Osteocyte (in vitro differentiated cells): ENCODE measurements at places on chromosomes 12 and 14. TPM values are rescaled to one million over a fixed set of nuclear protein-coding genes. Genes with fewer than 3 reads are reported as not detected.

DNA sequence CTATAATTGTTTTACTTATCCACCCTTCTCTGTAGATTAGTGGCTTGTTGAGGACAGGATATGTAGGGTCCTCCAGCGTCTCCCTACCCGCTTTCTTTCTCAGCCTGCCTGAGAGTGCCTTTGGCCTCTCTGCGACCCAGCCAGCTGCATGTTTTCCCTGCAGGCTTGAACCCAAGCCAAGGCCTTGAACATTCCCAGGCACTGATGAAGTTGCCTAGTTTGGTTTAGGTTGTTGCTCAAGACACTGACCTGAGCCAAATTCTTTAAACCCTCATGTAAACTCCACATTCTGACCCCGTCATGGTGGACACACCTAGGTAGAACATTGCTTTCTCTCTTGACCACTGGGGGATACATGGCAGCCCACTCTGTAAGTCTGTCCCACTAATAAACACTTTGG, 33.4 kb upstream of the TXNRD1 start:
- DNase-seq: peak; percentile 44

GRCh38 chr12:116524964-116525379, 34.2 kb upstream of the MAP1LC3B2 start:
- no peak for DNase-seq

DNA sequence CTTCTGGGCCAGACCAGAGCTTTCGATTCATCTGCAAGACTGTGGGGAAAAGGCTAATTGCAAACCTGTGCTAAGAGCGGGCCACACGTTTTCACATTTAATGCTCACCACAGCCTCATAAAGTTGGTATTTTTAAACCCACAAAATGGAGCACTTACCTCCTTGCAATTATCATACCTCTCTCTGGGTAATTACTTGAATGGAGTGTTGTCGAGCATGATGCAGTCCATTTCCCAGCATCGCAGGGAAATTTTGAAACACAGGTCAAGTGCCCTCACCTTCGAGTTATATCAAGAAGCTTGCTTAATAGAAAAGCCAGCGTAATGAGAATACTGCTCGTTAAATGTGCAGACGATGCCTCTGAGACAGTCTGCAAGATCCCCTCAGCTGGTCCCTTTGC, 8.8 kb upstream of the IFI27L2 start:
- no peak for DNase-seq

GRCh38 chr14:92646952-92647796, 101.3 kb downstream of the LGMN start:
- DNase-seq: no peak

GRCh38 chr12:82300611-82301010, 57.6 kb downstream of the CCDC59 start:
- no peak for DNase-seq

DNA sequence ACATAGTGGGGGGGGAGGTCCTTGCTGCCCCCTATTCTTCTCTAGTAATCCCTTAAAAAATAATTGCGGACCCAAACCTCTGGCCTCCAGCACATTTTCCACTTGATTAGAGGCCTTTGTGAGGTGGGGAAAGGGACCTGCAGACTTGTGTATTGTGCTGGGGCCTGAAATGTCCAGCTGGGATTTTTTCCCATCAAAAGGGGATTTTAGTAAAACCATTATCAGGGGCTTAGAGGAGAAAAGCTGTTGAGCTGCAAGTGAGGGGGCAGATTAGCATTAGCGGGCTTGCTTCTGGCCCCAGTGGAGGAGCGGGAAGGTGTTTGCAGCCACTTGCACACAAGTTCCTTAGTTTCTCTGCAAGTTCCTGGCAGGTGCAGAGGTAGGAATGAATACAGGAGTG, 13.9 kb downstream of the FBXL14 start:
- DNase-seq: no peak

DNA sequence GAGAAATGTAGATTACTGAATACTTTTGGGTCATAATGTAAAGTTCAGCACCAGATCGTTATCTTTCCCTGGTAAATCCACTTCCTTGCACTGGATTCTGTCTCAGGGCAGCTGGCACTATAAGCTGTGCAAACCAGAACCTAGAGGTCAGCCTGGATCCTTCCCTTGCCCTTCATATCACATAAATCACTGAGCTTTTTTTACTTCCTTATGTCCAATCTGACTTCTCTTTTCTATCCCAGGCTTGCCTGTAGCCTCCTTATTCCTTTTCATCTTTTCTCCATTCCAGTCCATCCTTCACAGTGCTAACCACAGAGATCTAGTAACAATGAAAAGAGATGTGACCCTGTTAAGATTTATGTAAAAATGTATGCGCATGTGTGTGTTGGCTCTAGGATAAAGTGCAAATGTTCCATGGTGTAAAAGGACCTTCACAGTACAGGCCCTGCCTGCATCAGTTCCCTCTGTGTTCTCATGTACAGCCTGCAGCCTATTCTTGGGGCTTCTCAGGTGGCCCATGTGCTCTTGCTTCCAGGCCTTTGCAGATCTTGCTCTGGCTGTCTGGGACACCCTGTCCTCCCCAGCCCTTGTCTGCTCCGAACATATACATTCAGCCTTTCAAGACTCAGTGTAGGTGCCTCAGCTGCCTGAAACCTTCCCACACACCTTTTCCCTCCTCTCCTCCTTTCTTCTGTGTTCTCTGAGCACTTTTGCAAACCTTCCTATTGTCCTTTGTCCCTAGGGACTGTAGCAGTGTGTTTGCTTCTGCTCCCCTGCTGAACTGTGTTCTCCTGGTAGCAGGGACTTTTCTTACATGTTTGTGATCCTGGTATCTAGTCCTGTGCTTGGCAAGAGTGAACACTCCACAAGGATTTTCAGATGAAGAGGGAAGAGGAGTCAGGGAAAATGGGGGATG, 30.0 kb downstream of the PELI2 start:
- no peak for DNase-seq

GRCh38 chr12:115305867-115306266, 621.9 kb upstream of the TBX3 start:
- no peak for DNase-seq

GRCh38 chr12:14883686-14884085, 2.0 kb downstream of the MGP start:
- DNase-seq: no peak

- DNase-seq: no peak
Observed at GRCh38 chr12:122250047-122250446, 16.2 kb downstream of the VPS33A start.

DNA sequence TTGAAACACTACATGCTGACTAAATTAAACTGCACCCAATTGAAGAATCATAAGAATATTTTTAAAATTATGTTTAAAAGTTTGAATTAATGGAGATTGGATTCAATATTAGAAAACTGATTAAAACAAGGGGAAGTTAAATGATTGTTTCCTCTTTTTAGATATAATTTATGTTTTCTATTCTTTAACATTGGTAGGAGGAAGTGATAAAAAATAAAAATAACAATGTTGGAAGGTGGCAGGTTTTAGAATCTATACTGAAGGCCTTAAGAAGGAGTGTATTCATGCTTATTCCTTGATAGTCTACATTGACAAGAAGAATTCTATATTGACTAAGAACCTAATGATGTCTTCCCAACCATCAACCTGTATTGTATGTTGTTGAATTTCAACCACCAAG, 168.1 kb downstream of the PDZRN4 start:
- no peak for DNase-seq

- DNase-seq: no peak
Observed at GRCh38 chr12:57008178-57008577, 1.8 kb upstream of the ZBTB39 start.

- no peak for DNase-seq
Observed at GRCh38 chr14:89430391-89431236, 13.6 kb upstream of the FOXN3 start.

DNA sequence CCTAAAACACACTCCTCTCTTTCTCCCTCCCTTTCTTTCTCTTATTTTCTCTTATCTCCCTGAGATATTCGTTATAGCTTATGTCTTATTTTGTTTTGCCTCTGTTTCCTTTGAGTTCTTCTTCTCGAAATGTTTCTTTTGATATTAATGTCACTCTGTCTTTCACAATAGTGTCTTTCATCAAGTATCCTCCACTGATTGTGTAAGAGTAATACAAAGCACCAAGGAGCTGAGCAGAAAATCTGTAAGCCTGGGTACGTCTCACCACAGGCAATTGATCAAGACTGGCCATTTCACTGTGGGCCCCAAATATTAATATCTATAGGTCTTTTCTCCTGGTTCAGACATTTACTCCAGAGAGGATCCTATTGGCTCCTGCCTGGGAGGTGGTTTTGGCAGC, 4.8 kb upstream of the LYZ start:
- no peak for DNase-seq

DNA sequence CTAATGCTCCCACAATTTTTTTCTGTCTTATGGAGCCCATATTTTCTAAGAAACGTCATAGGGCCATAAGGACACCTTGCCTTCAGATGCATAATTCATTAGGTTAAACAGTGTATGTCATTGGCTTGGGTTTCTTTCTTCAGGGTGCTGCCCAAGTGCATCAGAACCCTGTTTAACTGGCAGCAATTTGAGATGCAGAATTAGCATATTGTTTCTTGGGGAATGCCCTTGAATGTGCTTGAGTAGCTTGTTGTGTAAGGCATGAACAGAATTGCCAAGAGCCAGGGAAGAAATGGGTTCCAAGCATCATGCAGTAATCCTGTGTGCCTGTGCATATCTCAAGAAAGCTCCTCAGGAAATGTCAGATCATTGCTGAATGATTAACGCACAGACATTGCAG, 277.2 kb downstream of the SYT1 start:
- no peak for DNase-seq

- no peak for DNase-seq
Observed at GRCh38 chr14:92724516-92725340, 23.7 kb downstream of the LGMN start.

DNA sequence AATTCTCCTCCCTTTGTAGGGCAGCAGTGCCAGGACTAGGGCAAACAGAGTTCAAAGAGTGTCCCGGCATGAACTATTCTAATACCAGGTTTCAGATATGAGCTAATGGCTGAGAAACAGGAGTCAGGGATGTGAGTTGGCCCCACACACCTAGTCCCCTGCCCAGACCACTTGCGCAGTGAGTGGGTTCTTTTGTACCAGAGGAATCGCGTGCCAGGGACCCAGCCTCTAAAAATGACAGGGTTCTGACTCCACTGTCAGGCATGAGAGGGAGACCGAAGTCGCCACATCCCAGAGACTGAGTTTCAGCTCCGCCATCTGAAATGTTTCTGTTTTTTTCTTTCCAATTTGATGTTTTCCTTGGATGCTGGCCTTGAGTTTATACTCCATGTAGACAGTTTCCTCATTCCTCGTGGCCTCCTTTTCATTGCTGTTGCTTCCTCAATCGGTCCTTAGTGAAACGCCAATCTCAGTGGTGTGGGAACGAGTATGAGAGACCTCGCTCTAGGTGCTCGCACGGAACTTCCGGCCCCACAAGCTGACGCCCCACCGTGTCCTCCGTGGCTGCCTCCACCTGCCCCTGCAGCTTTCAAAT, 31.5 kb downstream of the FBXL14 start:
- DNase-seq: no peak

DNA sequence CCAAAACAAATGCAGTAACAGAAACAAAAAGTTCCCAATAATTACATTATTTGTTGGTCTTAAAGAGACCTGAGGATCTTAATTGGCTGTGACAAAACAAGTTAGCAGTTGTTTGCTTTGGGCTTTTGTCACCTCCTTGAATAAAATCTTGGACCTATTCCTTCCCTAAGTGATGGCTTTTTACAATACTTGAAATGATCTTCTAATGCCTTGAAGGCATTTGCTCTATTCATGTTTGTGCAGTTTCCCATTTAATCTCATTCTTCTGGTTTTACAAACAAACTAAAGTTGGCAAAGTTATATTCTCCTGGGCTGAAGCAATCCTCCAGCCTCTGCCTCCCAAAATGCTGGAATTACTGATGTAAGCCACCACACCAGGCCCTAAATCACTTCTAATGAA, 98.8 kb downstream of the OSBPL8 start:
- no peak for DNase-seq

DNA sequence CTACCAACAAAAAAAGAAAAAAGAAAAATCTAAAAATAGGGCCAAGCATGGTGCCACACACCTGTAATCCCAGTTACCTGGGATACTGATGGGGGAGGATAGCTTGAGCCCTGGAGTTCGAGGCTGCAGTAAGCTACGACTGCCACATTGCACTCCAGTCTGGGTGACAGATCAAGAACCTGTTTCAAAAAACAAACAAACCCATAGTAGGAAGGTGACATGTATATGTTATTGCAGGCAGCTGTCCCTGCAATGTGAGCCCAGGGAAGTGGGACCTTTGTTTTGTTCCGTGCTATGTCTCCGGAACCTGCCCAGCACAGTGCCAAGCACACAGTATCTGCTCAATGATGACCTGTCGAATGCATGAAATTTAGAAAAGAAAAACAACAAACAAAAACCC, 37.2 kb upstream of the YY1 start:
- no peak for DNase-seq

DNA sequence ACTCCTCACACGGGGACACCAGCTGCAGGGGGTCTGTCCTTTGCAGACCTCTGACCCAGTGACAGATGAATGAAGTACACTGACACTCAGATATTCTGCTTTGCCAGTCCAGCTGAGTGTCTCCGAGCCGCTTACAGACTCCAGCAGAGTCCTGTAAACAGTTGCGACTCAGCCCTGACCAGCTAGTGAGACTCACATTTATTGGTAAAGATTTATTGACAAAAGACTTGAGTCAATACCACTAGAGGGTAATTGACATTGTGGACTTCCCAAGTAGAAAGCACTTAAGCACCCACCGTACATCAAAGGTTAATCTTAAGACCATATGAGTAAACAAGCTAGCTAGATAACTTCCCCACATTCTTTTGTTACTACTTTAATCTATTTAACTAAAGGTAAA, 9.8 kb upstream of the FKBP4 start:
- no peak for DNase-seq

GRCh38 chr12:56678852-56679251, 9.2 kb downstream of the PTGES3 start:
- DNase-seq: no peak

GRCh38 chr12:90393652-90394051, 561.3 kb downstream of the CCER1 start:
- DNase-seq: no peak

DNA sequence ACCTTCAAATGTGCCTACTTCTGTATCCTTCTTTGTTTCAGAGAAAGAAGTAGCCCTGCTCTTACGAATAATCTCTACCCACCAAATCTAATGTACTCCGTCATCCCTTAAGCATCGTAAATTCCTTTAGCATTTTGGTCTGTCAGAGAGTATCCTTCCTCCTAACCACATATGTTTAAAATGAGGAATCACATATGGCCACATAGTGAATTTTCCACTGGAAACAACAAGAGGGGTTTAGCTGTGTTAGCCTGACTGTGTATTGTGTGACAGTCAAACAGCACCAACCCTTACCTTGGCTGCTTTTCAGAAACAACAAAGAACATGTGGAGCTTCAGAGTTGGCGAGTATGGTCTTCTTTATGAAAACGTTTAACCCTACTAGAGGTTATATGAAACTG, 5.5 kb downstream of the LUM start:
- no peak for DNase-seq

- no peak for DNase-seq
Observed at GRCh38 chr12:93447555-93448290, 6.0 kb upstream of the UBE2N start.

Gene CYP27B1
- 1.7 and 2.3 TPM in 2 replicates for total RNA-seq

Gene ACSM4
- not detected in 2 replicates for total RNA-seq

Gene WIF1
- total RNA-seq: not detected in 2 replicates

Gene GPR84
- not detected in 2 replicates for total RNA-seq

Gene LMNTD1
- not detected in 2 replicates for total RNA-seq

Gene PMCH
- not detected in 2 replicates for total RNA-seq

Gene HHIPL1
- total RNA-seq: 2.0 and 2.7 TPM in 2 replicates

Gene PAPLN
- 44.3 and 48.7 TPM in 2 replicates for total RNA-seq

Gene ABCD2
- not detected in 2 replicates for total RNA-seq

Gene STAB2
- total RNA-seq: not detected in 2 replicates

Gene KRT75
- not detected in 2 replicates for total RNA-seq

Gene TGM1
- total RNA-seq: 2.1 and 2.3 TPM in 2 replicates

Gene PZP
- total RNA-seq: not detected in 2 replicates

Gene CELA1
- total RNA-seq: not detected in 2 replicates
